ENCODE measurements at places on chromosomes 13 and 19. TPM values are rescaled to one million over a fixed set of nuclear protein-coding genes. Genes with fewer than 3 reads are reported as not detected.

DNA sequence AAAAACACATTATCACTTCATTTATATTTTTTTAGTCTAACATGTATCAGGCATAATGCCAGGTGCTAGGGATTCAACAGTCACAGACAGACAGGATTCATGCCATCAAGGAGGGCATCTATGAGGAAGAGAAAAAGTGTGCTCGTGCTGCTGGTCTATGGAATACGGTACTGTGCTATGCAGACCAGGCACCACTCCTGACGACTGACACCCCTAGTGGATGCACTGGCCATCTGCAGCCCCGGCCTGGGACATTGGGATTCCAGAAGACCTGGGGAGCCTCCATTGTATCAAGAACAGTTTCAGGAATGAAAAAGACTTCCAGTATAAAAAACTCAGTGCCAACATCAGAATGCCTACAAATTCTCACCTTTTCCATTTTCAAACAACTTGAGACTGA lies 94.0 kb downstream of the KLF12 start:
- peak; percentile 17 for DNase-seq

DNA sequence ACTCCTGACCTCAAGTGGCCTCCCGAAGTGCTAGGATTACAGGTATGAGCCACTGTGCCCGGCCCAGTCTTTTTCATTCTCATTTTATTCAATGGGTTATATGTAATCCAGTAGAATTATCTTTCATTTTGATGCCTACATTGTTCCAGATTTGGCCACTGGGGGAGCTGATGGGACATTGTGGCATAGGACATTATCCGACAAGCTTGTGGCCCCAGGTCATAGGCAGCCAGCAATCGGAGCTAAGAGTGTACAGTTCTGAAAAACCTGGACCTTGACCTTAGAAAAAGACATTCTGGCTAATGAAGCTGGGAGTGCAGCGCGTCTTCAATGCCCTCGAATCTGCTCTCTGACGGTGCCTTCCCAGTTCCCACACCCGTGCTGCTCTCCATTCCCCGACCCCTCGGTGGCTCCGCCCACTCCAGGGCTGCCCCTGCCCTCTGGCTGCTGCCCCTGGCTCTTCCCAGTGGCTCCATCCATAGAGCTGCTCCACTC lies 108.7 kb downstream of the TEX29 start:
- peak; percentile 41 for DNase-seq

- DNase-seq, result no peak
Observed at GRCh38 chr19:41994994-41995958, 1.2 kb upstream of the ATP1A3 start.

DNA sequence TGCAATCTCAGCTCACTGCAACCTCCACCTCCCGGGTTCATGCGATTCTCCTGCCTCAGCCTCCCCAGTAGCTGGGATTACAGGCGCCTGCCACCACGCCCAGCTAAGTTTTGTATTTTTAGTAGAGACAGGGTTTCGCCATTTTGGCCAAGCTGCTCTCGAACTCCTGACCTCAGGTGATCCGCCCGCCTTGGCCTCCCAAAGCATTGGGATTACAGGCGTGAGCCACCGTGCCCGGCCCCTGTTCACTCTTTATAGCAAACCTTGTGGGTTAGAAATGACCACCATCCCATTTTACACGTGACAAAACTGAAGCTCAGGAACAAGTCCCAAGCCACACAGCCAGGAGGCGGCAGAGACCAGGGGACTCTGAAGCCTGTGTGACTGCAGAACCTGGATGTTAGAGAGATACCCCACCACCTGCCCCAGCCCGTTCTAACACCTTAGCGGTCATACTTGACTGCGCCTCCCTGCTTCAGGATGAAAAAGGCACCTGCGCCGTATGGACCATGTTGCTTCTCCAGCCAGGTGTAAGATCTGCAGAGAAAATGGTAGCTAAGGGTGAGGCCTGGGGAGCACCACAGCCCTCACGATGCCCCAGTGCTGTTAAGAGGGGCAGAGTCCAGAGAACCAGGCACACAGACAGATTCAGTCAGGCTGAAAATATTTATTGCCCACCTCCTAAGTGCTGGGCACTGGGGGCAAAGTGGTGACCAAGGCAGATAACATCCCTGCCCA lies 3.6 kb downstream of the DMAC2 start:
- DNase-seq, result no peak

GRCh38 chr13:85236413-85236812 lies 562.8 kb downstream of the SLITRK6 start:
- DNase-seq, result no peak

DNA sequence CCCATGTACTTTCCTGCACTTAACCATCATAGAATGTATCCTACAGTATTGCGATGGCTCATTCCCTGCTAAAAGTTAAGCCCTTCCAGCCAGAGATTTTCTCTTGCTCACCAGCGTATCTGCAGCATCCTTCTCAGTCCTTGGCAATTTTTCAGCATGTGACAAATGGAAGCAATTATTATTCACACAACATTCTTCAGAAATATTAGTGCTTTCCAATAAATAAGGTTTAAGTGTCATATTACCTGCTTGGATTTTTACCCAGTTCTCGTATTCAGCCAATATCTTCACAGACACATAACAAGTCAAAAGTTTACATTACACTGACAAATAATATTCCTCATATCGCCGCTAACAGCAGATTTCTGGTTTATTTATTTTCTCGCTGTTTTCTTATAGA lies 82.3 kb downstream of the POU4F1 start:
- DNase-seq, result no peak

GRCh38 chr19:12841094-12841493 lies 2.8 kb downstream of the MAST1 start:
- DNase-seq, result peak; percentile 90

GRCh38 chr13:76638882-76639281 lies 247.3 kb downstream of the KCTD12 start:
- no peak for DNase-seq

DNA sequence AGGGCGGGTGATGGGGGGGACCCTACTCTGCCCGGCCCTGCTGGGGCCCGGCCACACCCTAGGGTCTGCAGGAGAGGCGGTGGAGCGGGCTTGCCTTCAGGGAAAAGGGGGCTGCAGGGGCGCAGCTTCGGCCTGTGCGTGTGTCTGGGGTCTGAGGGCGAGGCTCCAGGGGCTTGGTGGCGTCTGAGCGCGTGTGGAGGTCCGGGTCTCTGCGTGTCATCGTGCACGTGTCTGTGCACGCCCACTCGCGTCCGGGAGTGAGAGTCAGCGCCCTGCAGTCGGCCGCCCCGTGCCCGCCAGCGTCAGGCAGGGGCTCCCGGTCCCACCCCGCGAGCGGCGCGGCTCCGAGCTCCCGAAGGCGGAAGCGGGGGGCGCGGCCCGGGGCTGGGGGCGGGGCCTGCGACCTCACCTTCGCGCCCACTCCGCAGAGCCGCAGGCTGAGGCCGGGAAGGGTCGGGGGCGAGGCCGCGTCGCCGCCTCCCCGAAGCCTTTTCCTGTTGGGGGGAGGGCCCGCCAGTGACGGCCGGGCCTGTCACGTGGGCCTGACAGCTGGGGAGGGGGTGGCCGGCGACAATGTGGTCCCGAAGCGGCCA lies at the start of gene ARHGAP45:
ARHGAP45 (plus strand) TSS at position 420 of the 593 bp plus-strand sequence. CDS start 239 bp downstream, outside the sequence.
- DNase-seq, result peak; percentile 59

DNA sequence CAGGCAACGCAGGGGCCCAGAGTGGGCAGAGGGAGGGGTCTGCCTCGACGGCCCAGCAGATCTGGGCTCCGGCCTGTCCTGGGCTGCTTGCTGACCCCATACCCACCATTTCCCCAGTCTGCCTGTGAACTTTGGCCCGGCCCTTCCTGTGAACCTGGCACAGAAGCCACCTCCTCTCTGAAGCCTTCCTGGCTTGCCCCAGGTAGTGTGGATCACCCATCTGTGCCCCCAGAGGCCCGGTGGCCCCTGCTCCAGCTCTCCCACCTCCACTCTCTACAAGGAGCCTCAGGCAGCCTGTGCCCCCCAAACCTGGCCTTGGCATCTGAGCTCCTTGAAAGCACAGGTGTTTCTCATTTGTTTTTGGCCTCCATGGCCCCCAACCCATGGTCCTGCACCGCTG lies 15.7 kb downstream of the PLEKHF1 start:
- DNase-seq, result no peak

GRCh38 chr13:68808456-68808855 lies 1299.2 kb upstream of the ATXN8OS start:
- DNase-seq, result no peak

DNA sequence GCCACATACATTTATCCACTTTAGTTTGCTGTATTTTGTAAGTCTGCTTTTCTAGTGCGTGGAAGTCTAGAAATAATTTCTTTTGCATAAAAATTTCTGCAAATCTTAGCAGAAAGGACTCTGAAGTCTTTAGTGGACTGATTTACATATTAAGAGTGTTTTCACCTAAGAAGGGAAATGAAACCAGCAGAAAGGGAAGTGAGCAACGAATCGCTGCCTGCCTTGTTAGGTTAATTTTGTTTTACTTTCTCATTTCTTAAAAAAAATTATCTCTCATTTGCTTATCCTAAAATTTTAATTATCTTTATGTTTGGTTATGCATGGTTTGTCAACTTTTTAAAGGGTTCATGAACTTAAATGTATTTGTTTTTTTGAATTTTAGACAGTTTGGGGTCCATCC lies 767 bp upstream of the GPR18 start:
- no peak for DNase-seq

- DNase-seq, result no peak
Observed at GRCh38 chr19:5078666-5079065, 109.8 kb downstream of the KDM4B start.

- DNase-seq, result no peak
Observed at GRCh38 chr19:44685877-44686276, 13.1 kb upstream of the CEACAM16 start.

DNA sequence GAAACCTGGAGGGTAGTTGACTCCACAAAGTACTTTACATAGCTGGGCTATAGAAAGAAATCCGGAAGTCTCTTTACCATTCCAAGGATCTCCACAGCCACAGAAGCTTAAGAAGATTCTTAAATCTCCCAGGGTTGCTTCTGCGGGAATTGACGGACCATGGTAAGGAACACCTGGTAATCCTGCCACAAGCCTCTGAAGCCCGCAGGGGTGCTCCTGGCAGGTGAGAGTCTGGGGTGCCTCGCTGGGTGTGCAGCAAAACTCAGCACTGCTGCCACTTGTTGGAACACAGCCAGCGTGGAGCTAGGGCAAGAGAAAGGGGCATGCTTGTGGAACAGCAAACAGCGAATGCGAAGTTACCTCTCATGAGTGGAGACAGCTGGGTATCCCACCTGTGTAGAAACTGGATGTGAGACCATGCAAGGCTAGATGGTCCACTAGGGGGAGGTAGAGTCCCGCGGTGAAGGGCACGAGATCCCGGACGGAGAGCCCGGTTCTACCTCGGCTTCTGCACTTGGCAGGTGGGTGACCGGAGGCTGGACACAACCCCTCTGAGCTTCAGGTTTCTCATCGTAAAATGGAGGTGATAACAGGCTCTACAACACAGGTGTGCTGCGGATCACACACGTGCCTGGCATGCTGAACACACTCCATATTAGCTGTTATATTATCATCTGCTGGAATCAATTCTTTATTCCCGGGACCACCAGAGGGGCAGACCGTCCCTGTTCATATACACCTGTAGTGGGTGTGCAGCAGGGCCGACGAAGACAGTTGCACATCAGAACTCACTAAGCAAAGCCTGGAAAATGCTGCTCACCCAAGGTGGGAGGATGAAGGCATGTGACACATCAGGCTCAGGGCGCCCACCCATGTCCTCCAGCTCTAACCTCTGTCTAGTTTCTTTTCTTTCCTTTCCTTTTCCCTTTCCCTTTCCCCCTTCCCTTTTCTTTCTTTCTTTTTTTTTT lies 24.1 kb upstream of the UBAC2 start:
- peak; percentile 74 for DNase-seq

DNA sequence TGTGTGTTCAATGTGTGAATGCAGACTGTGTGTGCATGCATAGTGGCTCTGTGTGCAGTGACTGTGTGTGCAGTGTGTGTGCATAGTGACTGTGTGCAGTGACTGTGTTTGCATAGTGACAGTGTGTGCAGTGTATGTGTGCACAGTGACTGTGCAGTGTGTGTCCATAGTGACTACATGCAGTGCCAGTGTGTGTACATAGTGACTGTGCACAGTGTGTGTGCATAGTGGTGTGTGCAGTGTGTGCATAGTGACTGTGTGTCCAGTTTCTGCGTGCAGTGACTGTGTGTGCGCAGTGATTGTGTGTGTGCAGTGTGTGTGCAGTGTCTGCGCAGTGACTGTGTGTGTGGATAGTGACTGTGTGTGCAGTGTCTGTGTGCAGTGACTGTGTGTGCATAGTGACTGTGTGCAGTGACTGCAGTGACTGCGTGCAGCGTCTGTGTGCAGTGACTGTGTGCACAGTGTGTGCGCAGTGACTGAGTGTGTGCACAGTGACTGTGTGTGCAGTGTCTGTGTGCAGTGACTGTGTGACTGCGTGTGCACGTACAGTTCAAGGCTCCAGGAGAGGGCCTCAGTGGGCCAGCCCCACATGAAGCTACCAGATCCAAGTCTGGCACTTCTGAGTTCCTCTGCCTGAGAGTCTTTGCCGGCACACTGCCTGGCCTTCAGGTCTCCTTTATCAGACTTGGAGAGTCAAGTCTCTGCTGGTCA lies 90.3 kb downstream of the IER2 start:
- DNase-seq, result no peak

The EMP3 gene
- 296 TPM for total RNA-seq

The ZNF677 gene
- total RNA-seq, result 2.1 TPM

The NCR1 gene
- 1.5 TPM for total RNA-seq

The PRTN3 gene
- total RNA-seq, result 0.86 TPM

The ICAM5 gene
- total RNA-seq, result 89.5 TPM

The MEIOSIN gene
- 1.5 TPM for total RNA-seq

The URAD gene
- total RNA-seq, result not detected

The ANGPTL4 gene
- total RNA-seq, result 0.24 TPM
